ENCODE measurements at places on chromosomes 1 and 21.

- DNase-seq = no peak
Measured at GRCh38 chr1:86226204-86226603, 69.6 kb upstream of the COL24A1 start.

- DNase-seq = no peak
Measured at GRCh38 chr1:241605146-241605805, 34.9 kb downstream of the CHML start.

DNA sequence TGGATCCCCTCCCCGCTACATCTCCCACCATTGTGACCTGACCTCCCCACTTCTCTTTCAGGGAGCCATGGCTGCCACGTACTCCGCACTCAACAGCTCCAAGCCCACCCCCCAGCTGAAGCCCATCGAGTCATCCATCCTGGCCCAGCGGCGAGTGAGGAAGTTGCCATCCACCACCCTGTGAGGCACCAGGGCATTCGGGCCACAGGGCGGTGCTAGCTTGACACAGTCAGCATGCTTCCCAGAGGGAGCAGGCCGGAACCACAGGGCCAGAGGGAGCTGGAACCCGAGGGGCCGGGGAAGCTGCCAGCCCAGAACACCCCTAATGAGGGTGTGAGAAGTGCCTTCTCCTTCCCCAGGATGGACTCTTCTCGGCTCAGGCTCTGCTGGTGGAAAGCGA lies 44.5 kb downstream of the RPS6KA1 start:
- DNase-seq = no peak

GRCh38 chr1:8047112-8047511 lies 21.0 kb upstream of the ERRFI1 start:
- no peak for DNase-seq

GRCh38 chr1:239128541-239128940 lies 257.8 kb upstream of the CHRM3 start:
- DNase-seq = no peak

GRCh38 chr1:6795661-6796060 lies 10.4 kb downstream of the CAMTA1 start:
- DNase-seq = no peak

- DNase-seq = no peak
Measured at GRCh38 chr1:110245876-110246620, 35.9 kb downstream of the KCNC4 start.

- DNase-seq = no peak
Measured at GRCh38 chr1:247376659-247377058, 39.3 kb upstream of the NLRP3 start.

- DNase-seq = no peak
Measured at GRCh38 chr1:156905651-156906050, 12.1 kb downstream of the PEAR1 start.

GRCh38 chr1:33010932-33011731 lies 25.6 kb downstream of the AK2 start:
- no peak for DNase-seq

GRCh38 chr1:36385410-36386264 lies at the start of gene STK40:
TSS of gene STK40 (minus strand) at chr1:36385924. CDS start at chr1:36361332, 24,592 bp downstream.
- DNase-seq = peak; percentile 89

DNA sequence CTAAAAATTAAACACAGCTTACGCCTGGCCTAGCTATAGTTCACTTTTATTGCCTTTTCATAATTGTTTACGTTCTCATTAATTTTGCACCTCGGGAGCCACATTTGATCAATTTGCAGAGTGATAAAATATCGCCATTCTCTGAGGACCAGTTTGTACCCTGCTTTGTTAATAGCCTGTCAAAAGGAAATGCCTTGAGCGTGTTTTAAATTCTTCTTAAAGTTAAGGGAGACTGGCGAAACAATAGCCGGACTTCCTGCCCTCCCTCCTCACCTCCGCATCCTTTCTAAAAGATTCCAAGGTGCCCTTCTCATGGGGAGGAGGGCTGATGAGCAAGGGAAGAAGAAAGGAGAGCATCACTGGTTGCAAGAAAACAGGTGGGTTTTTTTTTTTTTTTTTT lies 271.6 kb downstream of the KCNJ6 start:
- DNase-seq = no peak

- no peak for DNase-seq
Measured at GRCh38 chr1:101187297-101187696, 49.5 kb upstream of the S1PR1 start.

GRCh38 chr21:28828981-28829380 lies 163.7 kb downstream of the LTN1 start:
- DNase-seq = no peak

GRCh38 chr1:110506541-110506940 lies 12.4 kb downstream of the KCNA10 start:
- no peak for DNase-seq

DNA sequence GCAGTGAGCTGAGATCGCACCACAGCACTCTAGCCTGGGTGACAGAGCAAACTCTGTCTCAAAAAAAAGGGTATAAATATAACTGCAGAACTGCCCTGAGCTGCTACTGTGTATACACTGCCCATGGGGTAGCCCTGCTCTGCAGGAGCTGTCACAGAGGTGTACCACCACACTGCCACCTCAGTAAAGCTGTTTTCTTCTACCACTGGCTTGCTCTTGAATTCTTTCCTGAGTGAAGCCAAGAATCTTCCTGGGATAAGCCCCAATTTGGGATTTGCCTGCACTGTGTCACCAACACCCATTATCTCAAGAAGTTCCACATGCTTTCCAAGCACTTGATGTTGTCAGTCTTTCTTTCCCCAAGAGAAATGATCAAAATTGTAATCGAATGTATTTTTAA lies 30.6 kb upstream of the SLC6A9 start:
- no peak for DNase-seq

DNA sequence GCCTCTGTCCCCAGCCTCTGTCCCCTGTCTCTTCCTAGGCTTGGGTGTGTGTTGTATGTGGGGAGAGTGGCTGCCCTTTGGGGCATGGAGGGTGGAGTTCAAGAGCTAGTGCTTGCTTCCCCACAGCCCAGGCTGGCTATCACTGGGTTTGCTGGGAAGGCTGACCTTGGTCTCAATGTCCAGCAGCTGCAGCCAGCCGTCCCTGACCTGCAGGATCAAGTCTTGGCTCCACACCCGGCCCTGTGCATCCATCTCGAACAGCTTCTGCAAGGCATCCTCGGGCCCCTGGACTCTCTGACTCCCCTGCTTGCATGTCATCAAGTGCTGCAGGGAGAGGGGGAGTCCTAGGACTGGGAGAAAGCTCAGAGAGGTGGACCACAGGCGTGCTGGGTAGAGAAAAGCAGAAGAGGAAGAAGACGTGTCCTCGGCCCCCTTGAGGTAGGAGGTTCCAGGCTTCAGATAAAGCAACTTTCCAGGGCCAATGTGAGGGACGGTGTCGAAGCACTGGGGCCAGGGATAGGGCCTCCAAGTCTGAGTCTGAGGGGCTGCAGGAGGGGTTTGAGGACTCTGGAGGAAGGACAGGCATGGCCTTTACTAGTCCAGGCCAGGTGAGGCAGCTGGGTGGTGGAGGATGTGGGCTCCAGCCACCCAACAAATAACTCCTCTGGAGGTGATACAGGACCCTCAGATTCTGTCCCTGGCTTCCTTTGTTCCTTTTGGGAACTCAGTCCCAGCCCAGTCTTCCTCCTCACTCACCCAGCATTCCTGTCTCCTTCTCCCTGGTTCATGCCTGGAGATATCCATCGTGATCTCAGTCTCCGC lies 4.0 kb downstream of the EPS8L3 start:
- DNase-seq = no peak

DNA sequence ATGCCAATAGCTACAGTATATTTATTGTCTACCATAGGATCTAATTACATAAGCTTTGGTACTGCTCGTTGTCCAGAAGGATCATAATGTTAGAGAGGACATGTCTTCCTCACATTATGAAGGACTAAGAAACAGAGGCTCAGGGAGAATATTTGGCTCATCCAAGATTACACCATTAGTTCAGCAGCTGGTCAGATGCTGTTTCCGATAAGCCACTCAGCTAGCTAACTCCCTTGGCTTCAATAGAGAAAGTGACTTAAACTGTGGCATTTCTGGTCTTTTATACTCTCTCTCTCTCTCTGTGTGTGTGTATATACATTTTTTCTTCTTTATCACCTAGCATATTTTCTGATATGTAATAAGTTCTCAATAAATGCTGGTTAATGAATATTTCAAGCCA lies 70.4 kb downstream of the DDR2 start:
- DNase-seq = no peak

GRCh38 chr1:228085287-228085951 lies 2.9 kb downstream of the ARF1 start:
- DNase-seq = no peak

DNA sequence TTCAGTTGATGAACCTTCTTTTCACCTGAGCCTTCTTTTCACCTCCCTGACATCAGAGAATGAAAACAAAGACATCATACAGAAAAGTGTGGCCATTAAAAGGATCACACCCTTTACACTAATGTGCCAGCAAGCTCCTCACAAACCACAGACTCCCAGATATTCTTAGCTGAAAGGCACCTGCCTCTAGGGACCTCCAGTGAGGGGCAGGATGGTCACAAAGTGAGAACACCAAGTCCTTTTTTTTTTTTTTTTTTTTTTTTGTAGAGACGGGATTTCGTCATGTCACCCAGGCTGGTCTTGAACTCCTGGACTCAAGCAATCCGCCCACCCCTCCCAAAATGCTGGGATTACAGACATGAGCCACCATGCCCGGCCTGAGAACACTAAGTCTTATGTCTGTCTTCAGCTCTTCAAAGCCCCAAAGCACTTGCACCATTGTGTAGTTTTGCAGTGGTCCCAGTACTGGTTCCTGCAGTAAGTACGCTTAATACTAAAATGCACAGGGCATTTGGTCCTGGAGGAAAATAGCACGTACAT lies 58.2 kb upstream of the LBR start:
- DNase-seq = no peak

- no peak for DNase-seq
Measured at GRCh38 chr1:217881131-217881543, 250.0 kb downstream of the SPATA17 start.

GRCh38 chr21:36790616-36791015 lies 91.7 kb downstream of the SIM2 start:
- DNase-seq = no peak

DNA sequence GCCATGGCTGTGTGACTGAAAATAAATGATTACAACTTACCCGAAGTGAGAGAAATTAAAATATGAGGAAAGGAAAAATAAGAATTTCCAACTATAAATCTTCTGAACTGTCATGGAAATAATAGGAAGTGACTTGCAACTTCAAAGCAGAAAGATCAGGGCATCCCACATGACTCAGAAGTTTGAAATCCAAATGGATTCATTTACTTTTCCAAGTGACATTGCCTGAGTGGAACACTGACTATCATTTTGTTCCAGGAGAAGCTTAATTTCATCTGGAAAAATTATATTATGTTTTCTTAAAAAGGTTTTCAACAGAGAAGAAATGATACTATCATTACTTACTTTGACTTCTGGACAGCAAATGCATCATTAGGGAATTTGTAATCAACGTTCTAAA lies 110.8 kb downstream of the GREM2 start:
- no peak for DNase-seq

DNA sequence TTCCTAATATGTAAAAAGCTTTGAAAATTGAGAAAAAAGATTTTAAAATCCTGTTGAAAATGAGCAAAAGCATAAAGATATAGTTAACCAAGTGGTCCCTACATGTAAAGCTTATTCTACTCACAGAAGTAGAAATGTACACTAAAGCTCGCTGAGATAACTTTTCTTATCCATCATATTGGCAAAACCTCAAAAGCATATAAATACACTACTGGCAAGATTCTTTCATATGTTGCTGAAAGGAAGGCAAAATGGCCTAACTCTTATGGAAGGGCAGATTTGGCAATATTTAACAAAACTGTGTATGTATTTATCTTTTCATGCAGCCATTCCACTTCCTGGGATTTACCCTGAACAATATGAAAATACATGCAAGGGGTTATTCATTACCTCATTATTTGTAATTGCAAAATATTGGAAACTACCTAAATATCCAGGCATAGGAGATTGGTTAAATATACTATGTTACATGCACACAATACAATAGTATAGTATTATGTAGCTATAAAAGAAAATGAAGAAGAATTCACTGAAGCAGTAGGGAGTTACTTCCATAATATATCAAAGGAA lies 43.2 kb upstream of the LYPLAL1 start:
- DNase-seq = no peak

GRCh38 chr1:23845163-23845562 lies 19.9 kb upstream of the HMGCL start:
- DNase-seq = no peak

DNA sequence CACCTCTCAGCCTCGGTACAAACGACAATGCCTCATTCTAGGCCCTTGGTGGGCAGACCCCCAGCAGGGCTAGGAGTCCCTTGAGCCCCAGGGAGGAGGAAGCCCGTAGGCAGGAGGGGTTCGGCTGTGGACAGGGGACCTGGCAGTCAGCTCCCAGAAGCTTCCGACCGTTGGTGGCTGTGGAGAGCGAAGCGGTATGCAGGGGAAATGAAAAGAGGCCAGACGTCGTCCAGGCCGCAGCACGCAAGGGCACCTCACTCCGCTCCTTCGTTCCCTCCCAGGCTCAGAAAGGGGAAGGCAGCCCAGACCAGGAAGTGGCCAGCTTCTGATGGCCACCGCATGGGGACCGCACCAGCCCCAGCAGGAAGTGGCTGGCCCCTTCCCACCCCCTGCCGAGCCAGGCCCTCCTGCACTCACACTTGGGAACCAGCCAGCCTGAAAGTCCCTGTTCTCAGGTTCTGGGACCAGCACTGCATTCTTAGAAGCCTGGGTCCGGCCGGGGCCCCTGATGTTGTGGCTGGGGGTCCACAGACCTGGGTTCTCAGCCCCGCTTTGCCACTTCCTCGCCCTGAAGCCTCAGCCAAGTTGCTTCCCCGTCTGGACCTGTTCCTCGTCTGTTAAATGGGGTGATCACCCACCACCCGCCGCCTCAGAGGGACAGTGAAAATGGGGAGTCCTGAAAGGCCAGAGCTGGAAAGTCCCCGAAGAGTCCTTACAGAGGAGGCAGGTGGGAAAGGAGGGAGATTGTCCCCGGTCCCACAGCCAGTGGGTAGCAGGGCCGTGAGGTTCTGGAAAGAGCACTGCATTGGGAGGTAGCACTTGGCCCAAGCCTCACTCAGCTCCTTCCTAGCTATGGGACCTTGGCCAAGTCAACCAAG lies 104.0 kb upstream of the RUNX3 start:
- no peak for DNase-seq

Data from NCI-H748 treated with DMSO at 0.1 percent for 48 hours (cell line).